ENCODE measurements at places on chromosomes 5 and 9. TPM values are rescaled to one million over a fixed set of nuclear protein-coding genes. Genes with fewer than 3 reads are reported as not detected.

The TCF7 gene
- 2.3 TPM for polyA plus RNA-seq

GRCh38 chr5:33287242-33287641, 153.5 kb upstream of the TARS1 start:
- DNase-seq, result no peak

The ZNF454 gene
- 3.1 TPM for polyA plus RNA-seq

The SLC46A2 gene
- polyA plus RNA-seq, result 0.18 TPM

DNA sequence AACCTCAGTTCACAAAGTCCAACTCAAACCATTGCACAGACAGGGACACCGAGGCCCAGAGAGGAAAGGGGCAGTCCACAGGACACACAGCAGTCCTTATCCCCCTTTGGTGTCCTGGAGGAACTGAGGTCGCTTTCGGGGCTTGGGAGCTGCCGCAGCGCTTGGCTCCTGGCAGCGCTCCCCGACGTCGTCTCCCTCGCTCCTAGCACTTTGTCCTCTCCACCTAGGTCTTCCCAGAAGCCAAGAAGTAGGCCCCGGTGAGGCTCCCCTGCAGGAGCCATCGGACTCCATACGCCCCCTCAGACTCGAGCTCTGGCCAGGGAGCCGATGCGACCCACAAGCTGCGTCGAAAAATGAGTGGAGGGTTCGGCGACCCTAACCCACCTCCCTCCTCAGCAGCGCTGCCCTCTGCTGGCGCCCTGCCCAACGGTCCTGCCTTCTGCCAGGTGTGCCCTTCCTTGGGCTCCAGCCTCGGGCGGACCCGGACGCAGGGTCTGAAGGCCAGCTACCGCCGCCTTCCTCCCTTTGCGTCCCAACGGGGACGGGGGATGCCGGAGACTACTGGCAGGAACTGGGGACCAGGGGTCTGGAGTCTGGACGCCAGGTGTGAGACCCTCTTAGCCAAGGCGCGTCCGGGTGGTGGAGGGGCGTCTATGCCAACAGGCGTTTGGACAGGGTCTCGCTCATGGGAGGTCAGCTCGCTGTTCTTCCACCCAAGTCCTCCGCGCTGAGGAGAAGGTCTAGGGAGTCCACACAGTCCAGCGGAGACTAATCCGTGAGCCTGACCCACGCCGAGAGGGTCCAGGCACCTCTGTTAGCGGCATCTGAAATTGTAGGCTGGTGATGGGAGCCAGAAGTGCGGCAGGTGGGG, 2.1 kb upstream of the PRDM12 start:
- DNase-seq, result no peak

The TAF11L10 gene
- not detected for polyA plus RNA-seq

GRCh38 chr5:151073280-151073679, 7.6 kb downstream of the TNIP1 start:
- DNase-seq, result no peak

DNA sequence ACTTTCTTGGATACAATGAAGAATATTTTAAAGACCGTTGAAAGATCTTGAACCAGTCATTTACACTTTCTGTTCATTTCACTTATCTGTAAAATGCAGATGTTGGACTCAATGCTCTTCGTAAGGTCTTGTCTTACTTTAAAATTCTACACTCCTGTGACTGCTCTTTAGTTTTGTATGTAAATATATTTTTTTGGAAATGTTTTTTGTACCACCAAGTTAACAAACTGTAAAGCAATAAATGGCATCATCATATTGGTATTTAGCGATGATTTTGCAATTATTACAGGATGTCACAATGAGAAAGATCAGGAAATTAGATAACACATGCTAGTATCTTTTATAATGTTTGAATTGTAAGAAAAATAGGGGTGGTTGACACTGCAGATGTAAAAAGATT, 80.8 kb upstream of the GNAQ start:
- DNase-seq, result no peak

The KIF24 gene
- 17.2 TPM for polyA plus RNA-seq

DNA sequence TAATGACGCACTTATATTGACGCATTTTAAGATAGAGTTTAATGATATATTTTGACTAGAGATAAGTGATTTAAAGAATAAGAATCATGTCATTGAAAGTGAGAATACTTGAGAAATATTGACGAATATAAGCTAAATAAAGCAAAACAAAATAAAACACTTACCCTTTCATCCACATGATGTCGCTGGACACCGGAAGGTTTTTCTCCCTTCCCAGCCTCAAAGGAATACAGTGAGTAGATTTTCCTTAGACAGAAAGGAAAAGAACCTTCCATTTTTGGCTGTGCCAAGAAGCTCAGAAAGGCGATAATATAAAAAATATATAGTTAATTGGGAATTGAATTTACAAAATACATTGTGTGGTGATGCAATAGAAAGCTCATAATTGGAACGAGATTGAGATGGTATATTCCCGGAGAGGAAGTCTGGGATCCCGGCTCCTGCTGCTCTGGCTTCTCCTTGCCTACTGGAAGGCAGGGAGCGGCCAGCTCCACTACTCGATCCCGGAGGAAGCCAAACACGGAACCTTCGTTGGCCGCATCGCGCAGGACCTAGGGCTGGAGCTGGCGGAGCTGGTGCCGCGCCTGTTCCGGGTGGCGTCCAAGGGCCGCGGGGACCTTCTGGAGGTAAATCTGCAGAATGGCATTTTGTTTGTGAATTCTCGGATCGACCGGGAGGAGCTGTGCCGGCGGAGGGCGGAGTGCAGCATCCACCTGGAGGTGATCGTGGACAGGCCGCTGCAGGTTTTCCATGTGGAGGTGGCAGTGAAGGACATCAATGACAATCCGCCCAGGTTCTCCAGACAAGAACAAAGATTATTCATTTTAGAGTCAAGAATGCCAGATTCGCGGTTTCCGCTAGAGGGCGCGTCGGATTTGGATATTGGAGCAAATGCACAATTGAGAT, at the start of gene PCDHA5:
TSS of gene PCDHA5 (plus strand) at position 239 of the 906 bp plus-strand sequence.
- DNase-seq, result no peak

DNA sequence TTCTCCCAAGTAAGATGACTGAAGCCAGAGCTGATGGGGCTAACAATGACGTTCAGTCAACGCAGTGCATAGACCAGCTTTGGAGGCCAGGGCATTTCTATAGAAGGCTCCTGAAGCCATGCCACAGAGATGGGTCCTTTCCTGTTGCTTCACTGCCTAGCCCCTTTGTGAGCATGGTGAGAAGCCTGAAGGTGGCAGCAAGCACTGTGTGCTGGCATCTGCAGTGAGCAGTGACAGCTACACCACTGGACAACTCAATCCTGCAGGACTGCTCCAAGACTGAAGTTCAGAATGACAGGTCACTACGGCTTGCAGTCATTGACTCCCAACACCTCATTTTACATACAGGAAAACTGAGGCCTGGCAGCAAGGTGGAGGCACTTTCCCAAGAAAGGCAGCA, 229.0 kb downstream of the TSSK1B start:
- DNase-seq, result no peak

DNA sequence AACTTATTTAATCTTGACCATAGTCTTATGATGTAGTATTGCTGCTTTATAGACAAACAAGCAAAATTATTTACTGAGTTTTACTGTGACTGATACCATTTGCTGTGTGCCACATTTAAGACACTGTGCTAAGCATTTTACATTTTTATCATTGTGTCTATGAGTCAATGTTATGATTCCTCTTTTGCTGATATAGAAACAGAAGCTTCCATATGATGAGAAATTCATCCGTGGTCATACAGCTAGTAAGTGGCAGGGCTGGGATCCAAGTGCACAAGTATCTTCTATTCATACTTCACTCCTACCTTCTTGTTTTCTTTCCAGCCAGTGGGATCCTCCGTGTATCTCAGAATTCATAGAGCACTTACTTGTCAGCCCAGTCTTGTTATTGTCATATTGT, 17.1 kb upstream of the IFNK start:
- DNase-seq, result no peak

The POC5 gene
- polyA plus RNA-seq, result 8.9 TPM

The P4HA2 gene
- polyA plus RNA-seq, result 52.5 TPM

DNA sequence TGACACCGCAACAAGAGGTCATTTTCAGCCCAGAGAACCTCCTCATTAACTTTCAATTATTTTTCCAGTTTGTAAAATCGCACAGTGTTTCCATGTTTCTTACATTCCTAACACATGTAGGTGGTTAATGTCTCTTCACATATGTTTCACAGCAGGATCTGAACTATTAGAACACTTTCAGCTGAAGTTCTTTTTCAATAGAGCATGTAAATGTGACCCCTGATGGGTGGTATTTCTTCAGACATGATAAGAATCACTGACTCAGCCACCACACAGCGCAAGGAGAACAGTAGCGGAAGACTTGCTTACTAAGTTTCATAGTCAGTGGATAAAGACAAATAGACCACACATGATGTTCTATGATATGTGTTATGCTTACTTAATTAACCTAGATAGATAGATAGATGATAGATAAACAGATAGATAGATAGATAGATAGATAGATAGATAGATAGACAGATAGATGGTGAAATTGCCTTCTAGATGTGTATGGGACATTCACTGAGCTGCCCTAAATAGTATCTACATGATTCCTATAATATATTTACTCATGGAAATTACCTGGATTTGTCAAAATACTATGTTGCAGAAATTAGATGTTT, 1992.1 kb upstream of the NUDT12 start:
- DNase-seq, result no peak

DNA sequence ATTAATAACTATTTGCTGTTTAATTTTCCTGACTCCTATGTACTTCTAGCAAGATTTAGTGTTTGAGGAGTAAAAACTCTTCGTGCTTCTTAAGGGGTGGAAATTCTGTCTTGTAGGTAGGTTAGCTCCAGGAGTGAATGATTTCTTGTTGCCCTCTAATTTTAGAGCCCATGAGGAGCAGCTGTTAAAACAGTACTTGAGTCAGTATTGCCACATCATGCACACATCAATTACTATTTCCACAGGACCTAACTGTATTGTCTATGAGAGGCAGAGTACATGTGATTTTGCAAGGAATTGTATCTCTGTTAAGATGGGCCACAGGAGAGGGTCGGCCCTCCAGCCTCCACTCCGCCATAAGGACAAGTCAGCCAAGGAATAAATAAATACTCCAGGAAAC, 91.2 kb downstream of the PDZD2 start:
- no peak for DNase-seq

The IL17B gene
- 297 TPM for polyA plus RNA-seq
